ENCODE measurements at places on chromosomes 6 and 20.

DNA sequence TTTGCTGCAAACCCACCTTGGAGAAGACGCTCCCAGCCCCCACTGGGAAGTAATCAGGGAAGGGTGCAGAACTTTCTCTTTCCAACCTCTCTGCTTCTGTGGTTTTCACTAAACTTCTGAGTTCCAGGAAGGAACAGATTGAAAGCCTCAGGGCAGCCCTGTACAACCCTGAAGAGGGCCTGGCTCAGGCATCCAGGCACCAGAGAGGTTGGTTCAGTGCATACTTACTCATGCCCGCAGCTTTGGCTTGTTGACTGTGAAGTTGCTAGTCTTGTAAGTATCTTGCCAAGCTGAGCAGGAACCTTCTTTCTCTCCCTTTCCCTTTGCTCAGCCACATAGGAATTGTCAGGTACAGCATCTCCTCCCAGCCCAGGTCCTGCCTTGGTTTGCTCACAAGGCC, 272.2 kb upstream of the FOXQ1 start:
- no peak for DNase-seq

DNA sequence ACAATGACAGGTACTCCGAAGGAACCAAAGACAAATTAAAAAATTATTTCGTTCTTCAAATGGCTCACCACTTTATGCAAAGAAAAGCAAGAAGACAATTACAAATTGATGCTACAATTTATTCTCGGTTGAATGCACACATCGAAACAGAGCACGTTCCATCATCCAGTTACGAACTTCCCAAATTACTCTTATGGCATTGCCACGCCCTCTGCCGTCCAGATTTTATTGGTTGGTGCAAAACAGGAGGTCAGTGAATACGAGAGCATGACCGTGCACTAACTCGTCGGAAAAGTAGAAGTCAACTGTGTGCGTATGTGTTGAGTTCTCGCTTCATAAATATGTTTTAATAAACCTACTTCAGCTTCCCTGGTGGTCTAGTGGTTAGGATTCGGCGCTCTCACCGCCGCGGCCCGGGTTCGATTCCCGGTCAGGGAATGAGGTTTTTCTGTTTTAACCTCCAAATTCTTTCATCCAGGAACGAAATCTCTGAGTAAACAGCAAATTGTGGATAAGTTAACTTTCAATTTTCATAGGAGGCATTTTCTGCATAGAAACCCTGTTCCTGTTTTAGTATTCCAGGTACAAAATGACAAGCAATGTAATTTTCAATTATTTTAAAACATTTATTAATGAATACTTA, 23.2 kb downstream of the ZNF311 start:
- peak; percentile 72 for DNase-seq

DNA sequence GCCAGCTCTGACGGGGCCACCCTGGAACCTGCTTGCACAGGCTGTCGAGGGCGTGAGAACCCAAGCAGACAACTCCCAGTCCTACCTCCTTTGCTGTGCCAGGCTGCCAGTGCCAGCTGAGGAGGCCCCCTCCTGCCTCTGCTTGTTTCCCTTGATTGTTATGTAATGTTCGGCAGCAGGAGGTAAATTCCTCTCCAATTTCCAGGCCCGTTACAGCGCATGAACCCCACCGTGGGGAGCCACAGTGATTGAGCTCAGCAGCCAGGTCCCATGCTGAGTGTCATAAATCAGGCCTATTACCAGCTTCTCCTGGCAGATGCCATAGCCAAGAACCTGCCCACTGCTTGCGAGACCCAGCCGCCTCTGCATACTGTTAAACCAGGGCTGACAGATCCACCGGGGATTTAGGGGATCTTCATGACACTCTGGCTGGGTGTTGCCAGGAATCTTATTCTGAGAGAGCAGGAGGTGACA, 320.5 kb downstream of the DHX35 start:
- no peak for DNase-seq

GRCh38 chr20:4471221-4471620, 250.5 kb upstream of the PRND start:
- DNase-seq: no peak

- DNase-seq: no peak
These were observed 25.7 kb upstream of the OGFRL1 start for GRCh38 chr6:71262914-71263313.

DNA sequence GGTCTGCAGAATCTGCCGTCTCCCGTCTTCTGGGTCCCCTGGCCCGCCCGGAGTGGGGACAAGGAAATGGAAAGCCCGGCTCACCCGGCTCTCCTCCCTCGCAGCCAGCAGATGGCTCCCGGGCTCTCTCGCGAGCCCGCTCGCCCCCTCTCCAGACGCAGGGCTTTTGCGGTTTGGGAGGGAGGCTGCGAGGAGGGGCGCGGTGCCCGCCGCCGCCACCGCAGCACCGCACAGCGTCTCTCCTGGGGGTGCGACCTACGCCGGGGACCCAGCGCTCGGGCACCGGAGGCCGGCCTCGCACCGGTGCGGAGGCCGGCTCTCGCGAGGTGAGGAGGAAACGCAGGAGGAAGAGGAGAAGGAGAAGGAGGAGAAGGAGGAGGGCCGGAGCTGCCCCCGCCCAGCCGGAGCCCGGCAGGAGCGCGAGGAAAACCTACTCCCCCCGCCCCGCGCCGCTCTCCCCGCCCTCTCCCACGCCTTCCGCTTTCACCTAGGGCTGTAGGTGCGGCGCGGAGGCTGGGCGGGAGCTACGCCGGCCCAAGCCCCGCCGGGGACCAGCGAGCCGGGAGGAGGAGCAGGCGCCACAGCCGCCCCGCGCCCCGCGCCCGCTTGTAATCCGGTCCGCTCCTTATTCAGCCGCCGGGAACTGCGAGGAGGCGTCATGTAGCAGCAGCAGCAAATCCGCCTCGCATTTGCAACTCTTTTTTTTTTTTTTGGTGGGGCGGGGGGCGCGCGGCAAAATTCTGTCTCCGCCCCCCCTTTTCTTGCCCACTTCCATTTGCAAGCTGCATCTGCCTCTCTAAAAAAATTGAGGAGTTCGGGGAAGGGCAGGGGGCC, at the start of gene CARMIL1:
Gene CARMIL1, plus strand, starts transcription at position 461 of the 834 bp plus-strand sequence. CDS start 422 bp downstream, outside the sequence.
- peak; percentile 60 for DNase-seq

- no peak for DNase-seq
These were observed 5.8 kb upstream of the PLTP start for GRCh38 chr20:45917790-45918141.

DNA sequence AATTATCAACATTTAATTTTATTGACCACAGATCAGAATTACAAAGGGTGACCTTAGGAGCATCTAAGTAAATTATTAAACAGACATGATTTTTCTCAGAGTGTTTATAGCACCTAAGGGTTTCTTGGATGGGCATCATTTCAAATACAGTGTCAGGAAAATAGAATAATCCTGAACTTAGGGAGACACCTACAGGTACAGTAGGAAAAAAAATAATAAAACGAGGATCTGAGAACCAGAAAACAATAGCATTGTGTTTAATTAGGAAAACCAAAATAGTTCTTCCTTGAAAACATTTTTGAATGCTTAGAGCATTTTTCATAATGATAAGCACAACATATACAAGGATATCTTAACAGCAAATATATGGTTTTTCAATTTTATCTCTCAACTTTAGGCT, 39.2 kb downstream of the MMUT start:
- no peak for DNase-seq

GRCh38 chr20:51054233-51054632, 31.3 kb upstream of the KCNG1 start:
- DNase-seq: no peak

- no peak for DNase-seq
These were observed 11.7 kb upstream of the SPO11 start for GRCh38 chr20:57317789-57318371.

- DNase-seq: no peak
These were observed 22.7 kb downstream of the SNAI1 start for GRCh38 chr20:50005471-50005981.

DNA sequence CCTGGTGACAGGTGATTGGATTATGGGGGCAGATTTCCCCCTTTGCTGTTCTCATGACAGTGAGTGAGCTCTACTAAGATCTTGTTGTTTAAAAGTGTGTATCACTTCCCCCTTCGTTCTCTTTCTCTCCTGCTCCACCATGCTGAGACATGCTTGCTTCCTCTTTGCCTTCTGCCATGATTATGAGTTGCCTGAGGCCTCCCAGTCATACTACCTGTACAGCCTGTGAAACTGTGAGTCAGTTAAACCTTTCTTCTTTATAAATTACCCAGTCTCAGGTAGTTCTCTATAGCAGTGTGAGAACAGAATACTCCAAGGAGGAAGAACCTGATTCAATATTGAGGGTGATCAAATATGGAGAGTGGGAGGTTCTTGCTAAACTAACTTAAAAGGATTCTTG, 724.9 kb downstream of the DOK5 start:
- DNase-seq: no peak

- peak; percentile 7 for DNase-seq
These were observed at the start of gene TMEM244 for GRCh38 chr6:129860908-129861665. Gene TMEM244, minus strand, starts transcription at chr6:129861315. Its CDS starts 127 bp downstream, at chr6:129861188.

DNA sequence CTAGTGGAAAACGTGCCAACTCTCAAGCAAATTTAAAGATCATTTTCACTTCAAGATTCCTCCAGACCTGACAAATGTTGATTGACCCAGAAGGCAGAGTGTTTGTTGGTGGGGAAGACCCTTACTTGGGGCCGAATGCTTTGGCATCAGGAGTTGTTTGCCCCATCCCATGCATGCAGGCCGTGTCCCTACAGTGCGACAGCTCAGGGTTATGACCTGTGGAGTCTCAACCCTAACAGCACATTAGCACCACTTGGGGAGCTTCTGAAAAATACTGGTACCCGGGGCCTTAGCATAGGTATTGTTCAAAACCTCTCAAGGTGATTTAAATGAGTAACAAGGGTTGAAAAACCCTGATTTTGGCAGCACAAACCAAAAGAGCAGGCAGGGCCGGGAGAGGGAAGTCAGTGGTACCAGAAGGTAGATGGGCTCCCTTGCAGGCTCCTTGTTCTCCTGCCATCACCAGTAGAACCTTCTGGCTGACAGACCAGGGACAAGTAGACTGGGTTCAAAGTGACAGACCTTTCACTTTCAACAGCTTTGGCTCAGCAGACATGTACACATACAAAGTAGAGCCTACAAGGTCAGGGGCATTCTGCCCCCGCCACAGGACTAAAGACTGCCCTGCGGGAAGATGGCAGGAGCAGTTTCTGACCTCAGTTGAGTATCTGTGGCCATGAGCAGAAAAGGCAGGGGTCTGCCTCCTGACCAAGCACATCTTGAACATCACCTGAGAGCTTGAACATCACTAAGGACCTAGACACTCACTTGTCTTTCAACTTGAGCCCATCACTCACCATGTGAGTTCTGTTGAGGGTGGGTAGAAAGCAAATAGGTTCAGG, 39.6 kb downstream of the PLCG1 start:
- DNase-seq: no peak

- DNase-seq: no peak
These were observed 39.5 kb downstream of the CD40 start for GRCh38 chr20:46157625-46158024.

DNA sequence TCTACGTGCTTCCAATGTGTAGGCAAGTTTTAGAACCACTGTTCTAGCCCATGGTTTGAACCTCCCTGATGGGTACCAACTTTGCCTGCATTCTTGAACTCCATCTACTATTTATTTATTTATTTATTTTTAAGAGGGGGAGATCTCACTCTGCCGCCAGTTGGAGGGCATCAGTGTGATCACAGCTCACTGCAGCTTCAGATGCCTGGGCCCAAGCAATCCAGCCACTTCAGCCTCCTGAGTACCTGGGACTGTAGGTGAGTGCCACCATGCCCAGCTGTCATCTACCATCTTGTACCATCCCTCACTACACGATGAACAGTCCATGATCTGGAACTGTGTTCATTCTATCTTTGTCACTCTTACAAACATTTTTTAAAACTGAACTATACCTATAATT, 28.2 kb downstream of the HLA-F start:
- no peak for DNase-seq

GRCh38 chr6:10561611-10562199, 40.6 kb downstream of the GCNT2 start:
- no peak for DNase-seq

- no peak for DNase-seq
These were observed 104.3 kb upstream of the BEND6 start for GRCh38 chr6:56850626-56851025.

GRCh38 chr6:118843685-118844390, 50.1 kb upstream of the ASF1A start:
- DNase-seq: peak; percentile 6

DNA sequence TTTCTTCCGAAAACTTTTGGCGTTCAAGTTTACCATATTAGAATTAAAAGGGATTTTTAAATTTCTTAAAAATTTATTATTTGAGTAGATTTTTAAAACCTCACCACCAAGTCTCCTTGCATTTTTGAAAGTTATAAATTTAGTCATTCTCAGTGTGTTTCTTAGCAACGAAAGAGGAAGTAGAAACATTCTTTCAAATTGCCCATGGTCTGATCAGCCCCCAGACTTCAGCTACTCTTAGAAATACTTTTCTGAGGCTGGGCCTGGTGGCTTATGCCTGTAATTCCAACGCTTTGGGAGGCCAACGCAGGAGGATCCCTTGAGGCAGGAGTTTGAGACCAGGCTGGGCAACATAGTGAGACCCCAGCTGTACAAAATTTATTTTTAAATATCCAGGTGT, 15.1 kb upstream of the RTF2 start:
- DNase-seq: no peak

DNA sequence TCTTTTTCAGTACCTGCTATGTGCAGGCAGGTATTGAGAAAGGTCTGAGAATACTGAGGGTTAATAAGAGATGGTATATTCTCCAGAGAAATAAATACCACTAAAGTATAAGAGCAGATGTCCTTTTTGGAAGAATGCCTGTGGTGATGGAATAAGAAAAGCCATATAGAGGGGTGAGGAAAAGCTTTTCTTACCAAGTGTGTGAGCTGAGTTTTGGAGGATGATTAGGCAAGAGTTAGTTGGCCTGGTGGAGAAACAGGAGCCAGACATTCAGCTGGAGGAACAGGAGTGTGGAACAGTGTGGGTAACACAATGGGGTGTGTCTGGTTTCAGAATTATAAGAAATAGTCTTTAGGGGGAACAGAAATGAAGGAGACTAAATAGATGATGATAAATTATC, 19.9 kb downstream of the ZNF451 start:
- DNase-seq: no peak

DNA sequence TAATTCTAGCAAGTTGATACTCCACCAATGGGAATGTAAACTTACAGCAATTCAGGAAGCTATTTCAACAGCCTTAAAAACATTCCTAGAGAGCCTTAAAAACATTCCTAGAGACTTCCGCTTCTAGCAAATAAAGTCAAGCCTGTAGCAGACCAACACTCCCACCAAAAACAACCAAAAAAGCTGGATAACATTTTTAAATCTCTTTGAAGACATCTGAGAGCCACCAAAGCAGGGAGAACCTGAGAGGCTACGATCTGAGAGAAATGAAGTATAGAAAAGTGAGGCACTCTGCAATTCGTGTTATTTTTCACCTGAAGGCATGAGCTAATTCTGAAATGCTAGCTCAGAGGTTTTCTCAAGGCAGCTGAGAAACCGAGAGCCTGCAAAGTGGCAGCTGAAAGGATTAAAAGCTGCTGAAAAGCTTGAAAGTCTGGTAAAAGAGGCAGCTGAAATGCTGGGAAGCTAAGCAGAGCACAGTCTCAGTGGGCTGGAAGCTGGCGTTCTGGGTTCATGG, 20.9 kb downstream of the GPR63 start:
- no peak for DNase-seq

DNA sequence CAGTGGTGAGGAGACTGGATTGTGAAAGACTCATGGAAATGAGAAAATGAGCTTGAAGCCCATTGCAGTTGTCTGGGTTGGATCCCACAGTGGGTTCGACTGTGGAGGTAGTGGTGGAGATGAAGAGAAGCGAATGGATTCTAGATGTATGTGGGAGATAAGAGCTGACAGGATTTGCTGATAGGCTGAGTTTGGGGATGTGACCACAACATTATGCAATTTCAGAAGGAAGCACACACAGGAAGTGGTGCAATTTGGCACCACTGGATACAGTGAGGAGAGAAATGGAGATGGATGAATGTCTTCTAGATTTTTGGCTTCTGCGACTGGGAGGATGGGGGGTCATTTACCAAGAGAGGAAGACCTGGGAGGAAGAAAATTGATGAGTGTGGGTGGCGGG, 64.4 kb upstream of the MAFB start:
- no peak for DNase-seq
